ENCODE measurements at places on chromosomes 12 and 14. TPM values are rescaled to one million over a fixed set of nuclear protein-coding genes. Genes with fewer than 3 reads are reported as not detected.
A peak's percentile ranks its signal among the peaks of the same experiment; 100 is the strongest.

DNA sequence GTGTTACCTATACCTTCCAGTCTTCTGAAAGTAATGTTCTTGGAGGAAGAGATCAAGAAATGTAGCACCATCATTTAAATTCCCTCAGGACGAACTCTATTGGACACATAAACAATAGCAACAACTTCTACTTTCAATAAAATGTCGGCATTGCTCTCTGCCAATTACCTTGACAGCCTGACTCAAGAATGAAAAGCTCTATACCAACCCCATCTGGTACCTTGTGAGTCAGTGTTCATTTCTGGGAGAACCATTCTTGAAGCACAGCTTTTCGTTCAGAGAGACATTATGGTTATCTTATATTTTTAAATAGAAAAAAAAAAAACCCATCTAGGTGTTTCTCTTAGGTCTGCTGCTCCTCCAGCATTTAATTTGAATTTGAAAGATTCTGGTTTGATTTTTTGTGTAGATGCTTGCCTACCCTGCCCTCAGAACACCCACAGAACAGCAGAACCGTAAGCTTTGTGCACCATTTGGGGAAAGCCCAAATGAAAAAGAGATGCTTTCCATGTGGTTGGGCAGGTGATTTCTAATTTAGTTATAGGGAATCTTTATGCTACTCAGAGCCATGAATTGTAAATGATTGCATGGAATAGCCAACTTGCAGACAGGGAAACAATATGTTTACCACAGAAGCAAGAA is 156.0 kb downstream of the SAMD4A start:
- H3K27me3 ChIP-seq: peaks cover 13% of the 10 kb centered on the region
- H3K27ac ChIP-seq: no peak overlapping the region
- H3K4me3 ChIP-seq: no peak overlapping the region
- H3K36me3 ChIP-seq: peaks cover 1% of the 10 kb centered on the region
- peaks cover 13% of the 10 kb centered on the region for H3K4me1 ChIP-seq
- DNase-seq: peak; percentile 26

DNA sequence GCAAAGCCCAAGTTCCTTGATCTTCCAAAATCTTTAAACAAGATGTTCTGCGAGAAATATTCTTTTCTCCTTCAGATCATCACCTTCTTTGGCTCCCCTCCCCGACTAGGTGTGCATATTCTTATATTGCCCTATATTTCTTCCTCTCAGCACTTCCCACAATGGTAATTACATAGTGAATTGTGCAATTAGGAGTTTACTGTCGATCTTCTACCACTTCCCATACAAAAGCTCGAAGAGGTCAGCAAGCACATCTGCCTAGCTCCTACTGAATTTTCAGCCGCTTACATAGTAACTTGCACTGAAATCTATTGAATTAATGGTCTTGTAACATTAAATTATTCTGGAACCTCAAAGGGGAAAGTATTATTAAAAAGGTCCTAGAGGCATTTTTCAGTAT is 16.7 kb downstream of the OSBPL8 start:
- no peak for DNase-seq
- no peaks in the 10 kb centered on the region for H3K27me3 ChIP-seq
- H3K4me3 ChIP-seq: no peak overlapping the region
- peaks cover 2% of the 10 kb centered on the region for H3K36me3 ChIP-seq
- H3K27ac ChIP-seq: no peak overlapping the region

The FOXG1 gene
- not detected for total RNA-seq

DNA sequence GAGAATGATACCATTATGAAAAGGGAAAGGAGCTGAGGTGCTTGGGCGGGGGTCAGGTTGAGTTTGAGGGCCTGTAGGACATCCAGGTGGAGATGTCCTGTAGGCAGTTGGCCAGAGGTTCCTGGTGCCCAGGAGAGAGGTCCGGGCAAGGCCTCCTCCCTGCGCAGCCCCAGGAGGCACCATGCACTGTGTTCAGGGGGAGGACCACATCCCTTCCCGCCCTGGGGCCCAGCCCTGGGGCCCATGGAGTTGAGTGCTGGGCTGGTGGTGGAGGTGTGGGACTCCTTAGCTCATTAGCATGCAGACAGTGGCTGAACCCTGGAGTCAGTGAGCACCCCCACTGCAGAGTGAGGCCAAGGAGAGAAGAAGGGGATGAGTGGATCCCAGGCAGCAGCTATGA is 5.7 kb upstream of the FAIM2 start:
- no peak for DNase-seq
- no peak overlapping the region for H3K27ac ChIP-seq
- peaks cover 7% of the 10 kb centered on the region for H3K4me1 ChIP-seq
- peaks cover 12% of the 10 kb centered on the region for H3K27me3 ChIP-seq

The MYF5 gene
- total RNA-seq: not detected

DNA sequence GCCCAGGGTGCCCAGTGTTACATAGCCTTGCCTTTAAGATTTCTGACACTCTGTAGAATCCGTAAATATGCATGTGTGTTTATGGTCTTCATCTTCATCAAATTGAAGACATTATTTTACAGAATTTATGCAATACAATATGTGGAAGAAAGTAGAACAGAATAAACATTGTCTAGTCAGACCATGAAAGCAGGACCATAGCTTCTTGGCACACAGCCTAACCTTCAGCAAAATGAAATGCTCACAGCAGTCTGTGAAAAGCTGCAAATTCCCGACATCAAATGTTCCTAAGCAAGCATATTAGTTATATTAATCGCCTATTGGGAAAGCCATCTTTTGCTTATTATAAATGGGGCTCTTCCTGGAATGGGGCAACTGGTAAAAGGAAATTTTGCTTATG is 111.3 kb upstream of the GARIN2 start:
- no peaks in the 10 kb centered on the region for H3K4me1 ChIP-seq
- no peak overlapping the region for H3K4me3 ChIP-seq
- peaks cover 3% of the 10 kb centered on the region for H3K36me3 ChIP-seq

DNA sequence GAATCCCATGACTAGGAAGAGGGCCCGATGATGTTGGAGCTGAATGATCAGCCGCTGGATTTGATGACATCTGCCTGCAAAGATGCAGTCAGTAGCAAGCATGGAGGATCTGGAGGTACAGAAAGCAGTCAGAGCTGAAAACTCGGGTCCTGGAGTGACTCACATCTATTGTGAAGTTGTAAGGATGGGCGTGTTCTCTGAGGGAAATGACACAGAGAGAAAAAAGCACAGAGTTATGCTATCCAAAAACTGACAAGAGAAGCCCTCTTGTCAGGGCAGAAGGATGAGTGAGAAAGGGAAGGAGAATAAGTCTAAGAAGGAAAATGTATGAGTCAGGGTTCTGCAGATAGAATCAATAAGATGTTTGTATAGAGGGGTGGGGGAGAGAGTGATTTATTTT is 380.4 kb upstream of the CCDC196 start:
- H3K27me3 ChIP-seq: peaks cover 2% of the 10 kb centered on the region

GRCh38 chr14:104142136-104142945 is 4.0 kb downstream of the KIF26A start:
- peaks cover 10% of the 10 kb centered on the region for H3K27me3 ChIP-seq
- no peak for DNase-seq
- no peaks in the 10 kb centered on the region for H3K36me3 ChIP-seq
- H3K27ac ChIP-seq: no peak overlapping the region
- no peak overlapping the region for H3K4me3 ChIP-seq
- peaks cover 1% of the 10 kb centered on the region for H3K4me1 ChIP-seq

The KRT73 gene
- total RNA-seq: 8.2 TPM
